ENCODE measurements at places on chromosomes 7 and 10.

- no peak for DNase-seq
Measured at GRCh38 chr7:55349121-55349520, 16.0 kb upstream of the LANCL2 start.

GRCh38 chr7:84669177-84669732 is 474.7 kb upstream of the SEMA3A start:
- DNase-seq, result no peak

DNA sequence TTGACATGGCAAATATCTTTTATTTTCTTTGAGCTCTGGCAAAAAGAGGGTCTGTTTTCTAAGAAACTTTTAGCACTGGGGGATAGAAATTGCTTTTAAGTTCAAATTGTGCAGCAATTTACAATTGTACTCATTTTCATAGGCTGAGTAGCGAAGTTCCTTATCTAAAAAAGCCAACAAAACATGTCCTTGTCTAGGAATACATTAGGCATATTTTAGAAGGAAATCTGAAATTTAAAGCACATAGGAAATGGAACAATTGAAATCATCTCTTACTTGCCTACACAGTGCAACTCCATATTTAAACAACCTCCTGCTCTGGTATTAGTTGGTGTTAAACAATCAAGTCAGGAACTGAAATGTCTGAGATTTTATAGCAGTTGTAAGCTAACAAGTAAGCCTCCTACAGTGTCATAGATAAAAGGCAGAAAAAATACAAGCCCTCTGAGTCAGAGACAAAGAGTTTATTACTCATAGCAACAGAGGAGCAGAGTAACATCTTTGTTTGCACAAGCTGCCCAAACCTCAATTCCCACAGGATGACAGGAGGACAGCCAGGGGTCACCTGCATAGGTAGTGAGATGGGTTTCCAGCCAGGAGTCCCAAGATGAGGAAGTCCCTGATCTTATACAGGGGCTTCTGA is 280.2 kb upstream of the HGF start:
- DNase-seq, result peak; percentile 26

GRCh38 chr10:17256627-17257026 is 28.6 kb downstream of the VIM start:
- DNase-seq, result no peak

DNA sequence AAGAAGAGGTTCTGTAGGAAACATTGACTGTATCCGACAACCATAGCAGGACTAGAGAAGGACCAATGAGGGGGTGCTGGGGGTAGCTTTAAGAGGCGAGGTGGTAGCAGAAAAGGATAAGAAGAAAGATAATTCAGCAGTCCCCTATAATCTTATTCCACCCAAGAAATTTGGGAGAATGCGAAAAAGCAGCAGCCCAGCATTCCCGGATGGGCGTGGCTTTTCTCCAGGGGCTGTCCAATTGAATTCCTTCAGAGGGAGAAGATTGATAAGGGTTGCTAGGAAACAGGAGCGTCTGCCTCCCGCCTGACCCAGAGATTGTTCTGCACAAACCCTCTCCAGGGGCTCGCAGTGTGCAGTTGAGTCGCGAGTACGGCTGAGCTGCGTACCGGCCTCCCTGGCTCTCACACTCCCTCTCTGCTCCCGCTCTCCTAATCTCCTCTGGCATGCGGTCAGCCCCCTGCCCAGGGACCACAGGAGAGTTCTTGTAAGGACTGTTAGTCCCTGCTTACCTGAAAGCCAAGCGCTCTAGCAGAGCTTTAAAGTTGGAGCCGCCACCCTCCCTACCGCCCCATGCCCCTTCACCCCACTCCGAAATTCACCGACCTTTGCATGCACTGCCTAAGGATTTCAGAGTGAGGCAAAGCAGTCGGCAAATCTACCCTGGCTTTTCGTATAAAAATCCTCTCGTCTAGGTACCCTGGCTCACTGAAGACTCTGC is at the start of gene GRM3:
Gene GRM3, plus strand, starts transcription at position 349 of the 721 bp plus-strand sequence. CDS start 121,237 bp downstream, outside the sequence.
- no peak for DNase-seq

GRCh38 chr7:8291397-8292141 is 29.6 kb upstream of the ICA1 start:
- no peak for DNase-seq

DNA sequence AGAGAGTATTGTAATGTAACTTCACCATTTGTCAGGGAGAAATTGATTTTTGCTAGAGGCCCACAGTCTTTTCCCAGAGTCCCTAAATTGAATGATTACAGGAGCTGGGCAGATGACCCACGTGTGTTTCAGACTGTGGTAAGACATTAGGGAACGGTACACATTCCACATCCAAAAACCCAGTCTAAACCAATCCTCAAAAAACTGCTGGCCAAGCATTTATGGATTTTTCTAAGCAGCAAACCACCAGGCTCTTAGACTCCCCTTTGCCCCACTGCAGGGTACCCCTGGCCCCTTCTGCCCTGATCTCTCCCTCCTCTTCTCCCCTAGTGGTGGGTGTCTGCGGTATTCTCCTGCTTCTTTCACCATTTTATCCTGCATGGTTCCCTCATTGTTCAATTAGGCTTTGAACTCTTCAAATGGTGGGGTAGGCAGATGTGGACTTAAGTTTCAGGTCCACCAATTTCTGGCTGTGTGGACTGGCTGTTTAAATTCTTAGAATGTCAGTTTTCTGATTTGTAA is 135.5 kb upstream of the SORCS3 start:
- DNase-seq, result no peak

DNA sequence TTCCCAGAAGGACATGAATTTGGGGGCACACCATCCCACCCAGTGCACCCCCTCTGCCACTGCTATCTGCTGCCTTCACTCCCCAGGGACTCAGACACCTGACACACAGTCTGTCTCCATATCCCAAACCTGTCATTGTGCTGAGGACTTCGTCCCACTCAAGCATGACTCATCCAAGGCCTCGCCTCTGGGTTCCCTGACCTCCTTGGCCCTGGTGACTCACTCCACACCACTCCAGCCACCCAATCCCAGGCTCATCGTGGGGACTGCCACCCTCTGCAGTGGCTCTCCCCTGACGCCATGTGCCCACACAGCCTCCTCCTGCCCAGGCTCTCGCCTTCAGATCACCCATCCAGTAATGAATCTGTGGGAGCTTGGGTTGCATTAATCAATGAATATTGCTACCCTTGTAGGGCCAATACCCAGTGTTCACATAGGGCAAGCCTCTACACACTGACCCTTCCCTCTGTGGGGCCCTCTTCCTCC is 6.6 kb upstream of the INSIG1 start:
- peak; percentile 67 for DNase-seq

- DNase-seq, result peak; percentile 78
Measured at GRCh38 chr7:128791121-128791971, at the start of gene CCDC136. TSS of gene CCDC136 (plus strand) at chr7:128791968. CDS start at chr7:128792412, 444 bp downstream.

GRCh38 chr10:6473430-6473829 is 106.6 kb downstream of the PRKCQ start:
- no peak for DNase-seq

GRCh38 chr7:46294381-46294780 is 373.3 kb upstream of the IGFBP3 start:
- no peak for DNase-seq

DNA sequence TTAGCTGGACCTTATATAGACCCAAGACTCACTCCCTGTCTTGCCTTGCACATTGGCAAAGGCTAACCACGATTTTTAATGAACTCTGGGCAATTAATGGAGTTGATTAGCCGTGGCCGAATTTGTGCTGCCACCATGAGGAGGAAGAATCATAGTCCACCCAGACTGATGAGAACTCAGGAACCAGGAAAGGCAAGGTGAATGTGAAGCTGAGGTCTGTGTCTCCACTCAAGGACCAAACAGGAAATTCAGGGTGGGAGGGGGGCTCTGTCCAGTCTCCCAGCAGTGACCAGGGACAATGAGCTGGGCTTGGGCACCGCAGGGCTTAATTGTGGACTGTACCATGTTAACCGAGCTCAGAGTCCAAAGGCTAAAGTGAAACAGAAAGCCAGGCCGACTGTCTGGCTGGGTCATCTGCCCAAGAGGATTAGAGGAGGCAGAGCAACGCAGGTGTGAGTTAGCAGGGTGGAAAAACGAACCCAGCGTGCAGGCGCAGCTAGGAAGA is 127.0 kb upstream of the JCAD start:
- DNase-seq, result no peak

GRCh38 chr7:7812112-7812511 is 93.7 kb upstream of the RPA3 start:
- DNase-seq, result no peak

DNA sequence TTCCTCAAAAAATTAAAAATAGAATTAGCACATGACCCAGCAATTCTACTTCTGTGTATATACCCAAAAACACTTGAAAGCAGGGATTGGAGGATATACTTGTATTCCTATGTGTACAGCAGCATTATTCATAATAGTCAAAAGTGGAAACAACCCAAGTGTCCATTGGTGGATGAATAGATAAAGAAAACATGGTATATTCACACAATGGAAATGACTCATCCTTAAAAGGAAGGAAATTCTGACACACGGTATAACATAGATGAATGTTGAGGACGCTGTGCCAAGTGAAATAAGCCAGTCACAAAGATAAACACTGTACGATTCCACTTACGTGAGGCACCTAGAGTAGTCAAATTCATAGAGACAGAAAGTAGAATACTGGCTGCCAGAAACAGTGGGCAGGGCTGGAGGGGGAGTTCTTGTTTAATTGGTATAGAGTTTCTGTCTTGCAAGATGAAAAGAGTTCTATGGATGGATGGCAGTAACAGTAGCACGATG is 26.6 kb upstream of the KAT6B start:
- DNase-seq, result peak; percentile 21

GRCh38 chr7:132488634-132489302 is 87.5 kb downstream of the PLXNA4 start:
- no peak for DNase-seq

GRCh38 chr10:43960981-43961380 is 312.3 kb upstream of the ZNF32 start:
- DNase-seq, result no peak

DNA sequence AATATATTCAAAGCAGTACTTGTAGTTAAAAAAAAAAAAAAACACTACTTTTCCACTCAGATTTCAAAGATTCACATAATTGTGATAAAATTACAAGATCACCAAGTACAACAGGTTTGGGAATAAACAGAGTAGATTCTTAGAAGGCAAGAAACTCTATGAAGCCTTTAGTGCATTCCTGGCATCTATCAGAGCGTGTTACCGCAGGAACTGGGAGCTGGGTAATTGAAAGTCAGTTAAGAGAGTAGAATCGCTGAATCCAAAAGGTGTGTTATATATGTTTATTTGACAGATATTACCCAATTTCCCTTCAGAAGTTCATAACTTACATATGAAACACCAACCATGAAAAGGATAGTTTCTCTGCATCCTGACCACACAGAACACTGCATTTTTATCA is 159.2 kb upstream of the PLXNA4 start:
- no peak for DNase-seq

GRCh38 chr7:107854989-107855388 is 36.0 kb upstream of the DLD start:
- no peak for DNase-seq

GRCh38 chr7:5456409-5456808 is 32.8 kb upstream of the TNRC18 start:
- DNase-seq, result no peak

GRCh38 chr10:31939797-31940708 is 11.4 kb upstream of the ARHGAP12 start:
- DNase-seq, result no peak

DNA sequence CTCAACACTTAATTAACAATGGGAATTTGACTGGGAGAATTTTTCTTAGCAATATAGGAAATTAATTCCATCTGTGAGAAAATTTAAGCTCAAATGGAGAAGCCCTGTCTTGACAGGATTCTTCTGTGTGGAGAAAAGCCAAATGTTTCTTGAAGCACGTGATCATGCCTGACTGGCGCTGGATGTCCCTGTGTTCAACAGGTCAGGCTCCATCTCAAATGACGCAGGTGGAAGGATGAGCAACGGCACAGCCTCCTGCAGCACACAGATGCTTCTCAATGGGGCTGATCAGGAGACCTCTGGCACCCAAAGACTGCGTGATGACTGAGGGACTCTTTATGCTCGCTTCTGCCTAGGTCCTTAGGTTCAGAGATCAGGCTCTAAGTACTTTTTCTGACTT is 143.8 kb downstream of the RSU1 start:
- no peak for DNase-seq

DNA sequence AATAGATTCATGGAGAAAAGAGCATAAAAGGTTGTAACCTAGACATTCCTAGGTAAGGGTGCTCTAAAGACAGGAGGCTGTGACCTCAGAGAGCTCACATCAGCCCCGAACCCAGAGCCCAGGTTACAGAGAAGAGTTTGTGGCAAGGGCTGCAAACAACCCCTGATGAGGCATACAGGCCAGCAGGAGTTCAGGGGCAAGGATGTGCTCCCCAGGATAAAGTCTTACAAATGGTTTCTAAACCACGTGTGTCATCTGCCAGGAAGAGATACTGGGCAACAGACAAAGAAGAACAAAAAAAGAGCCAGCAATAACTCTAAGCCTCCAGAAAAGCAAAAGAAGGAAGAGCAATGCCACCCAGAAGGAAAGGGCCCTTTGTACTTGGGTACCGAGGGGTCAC is 27.7 kb downstream of the NCAPG2 start:
- DNase-seq, result no peak

- DNase-seq, result no peak
Measured at GRCh38 chr7:68573271-68574005, 1024.8 kb upstream of the AUTS2 start.

GRCh38 chr10:16440396-16441133 is 3.8 kb downstream of the PTER start:
- DNase-seq, result no peak

Measured in hepatic stellate cell (primary cell).